ENCODE measurements at places on chromosomes 1 and 21. TPM values are rescaled to one million over a fixed set of nuclear protein-coding genes. Genes with fewer than 3 reads are reported as not detected.
A peak's percentile ranks its signal among the peaks of the same experiment; 100 is the strongest.

- no peak for DNase-seq
Observed at GRCh38 chr1:29890201-29890959, 654.1 kb downstream of the PTPRU start.

DNA sequence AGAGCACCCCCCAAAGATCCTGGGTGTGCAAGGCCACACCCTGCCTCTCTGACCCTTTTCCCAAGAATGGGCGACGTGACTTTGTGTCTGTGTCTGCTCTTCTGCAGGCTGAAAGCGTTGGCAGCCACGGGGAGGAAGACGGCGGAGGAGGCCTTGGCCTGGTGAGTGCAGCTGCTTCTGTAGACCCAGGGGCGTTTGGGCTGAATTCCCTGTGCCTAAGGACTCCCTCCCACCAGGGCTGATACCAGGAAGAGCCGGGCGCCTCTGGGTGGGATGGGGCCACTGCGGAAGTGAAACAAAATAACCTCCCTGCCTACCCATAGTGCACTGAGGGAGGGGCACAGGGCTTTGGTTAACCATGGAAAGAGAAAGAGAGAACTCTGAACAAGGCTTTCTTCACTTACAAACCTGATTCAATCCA, 2.5 kb downstream of the UBASH3A start:
- no peak for DNase-seq

Gene ATP8B2
- 5.5 TPM for polyA plus RNA-seq

Gene AQP10
- not detected for polyA plus RNA-seq

GRCh38 chr1:54499360-54500106, 48.5 kb upstream of the ACOT11 start:
- DNase-seq = peak; percentile 86

- DNase-seq = no peak
Observed at GRCh38 chr1:219917851-219918466, 10.4 kb downstream of the SLC30A10 start.

DNA sequence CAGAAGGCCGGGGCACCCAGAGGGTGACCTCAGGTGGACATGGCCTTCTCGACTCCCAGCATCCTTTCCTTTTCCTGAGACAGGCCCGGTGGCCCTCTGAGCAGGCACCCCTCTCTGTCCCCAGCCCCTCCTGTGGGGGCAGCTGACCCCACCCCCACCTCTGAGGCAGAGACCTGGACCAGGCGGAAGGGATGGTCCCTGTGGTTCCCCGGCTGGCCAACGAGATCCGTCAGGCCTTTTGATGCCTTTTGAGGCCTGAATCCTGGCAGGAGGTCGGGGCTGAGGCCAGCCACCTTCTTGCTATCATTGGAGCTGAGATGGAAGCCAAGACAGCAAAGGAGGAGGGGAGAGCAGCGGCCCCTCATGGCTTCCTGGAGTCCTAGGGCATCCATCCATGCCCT, 50.2 kb upstream of the ACTRT2 start:
- no peak for DNase-seq

Gene NFIA
- polyA plus RNA-seq = 10.0 TPM

GRCh38 chr1:244235157-244235556, 184.1 kb downstream of the ZBTB18 start:
- no peak for DNase-seq

GRCh38 chr1:79777481-79778219, 771.1 kb upstream of the ADGRL4 start:
- DNase-seq = no peak

Gene ELF3
- 242 TPM for polyA plus RNA-seq

Data from stomach (tissue), 19 donors.